ENCODE measurements at places on chromosomes 5 and 9.

- no peak for DNase-seq
These were observed 345.0 kb downstream of the DMAC1 start for GRCh38 chr9:7454624-7455023.

DNA sequence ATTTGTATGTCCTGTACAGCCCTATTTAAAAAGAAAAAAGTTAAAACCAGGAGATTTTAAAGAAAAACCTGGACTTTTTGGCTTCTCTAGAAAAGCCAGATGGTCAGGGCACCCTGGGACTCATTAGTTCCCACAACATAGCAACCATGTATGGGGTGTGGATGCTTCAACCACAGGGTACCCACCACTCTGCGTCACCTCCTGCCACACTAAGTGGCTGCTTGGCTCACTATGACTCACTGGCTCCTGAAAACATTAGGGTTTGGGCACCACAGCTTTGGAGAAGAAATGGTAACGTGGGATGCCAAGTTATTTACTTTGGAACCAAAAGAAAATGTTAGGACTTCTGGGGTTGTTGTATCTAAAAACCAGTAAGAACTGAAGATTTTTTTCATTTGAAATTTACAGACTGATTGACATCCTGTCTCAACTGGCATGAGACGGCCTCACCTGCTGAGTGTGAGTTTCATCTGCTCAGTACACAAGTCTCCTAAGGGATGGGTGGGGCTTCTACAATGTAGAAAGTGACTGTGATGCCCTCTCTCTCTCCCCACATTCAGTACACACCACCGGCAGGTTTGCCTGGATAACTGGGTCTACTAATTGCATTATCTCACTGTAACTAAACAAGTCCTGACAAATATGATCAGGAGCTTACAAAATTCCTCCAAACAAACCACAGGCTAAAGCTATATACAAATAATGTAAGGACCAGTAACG, 103.9 kb downstream of the ESM1 start:
- DNase-seq = no peak

DNA sequence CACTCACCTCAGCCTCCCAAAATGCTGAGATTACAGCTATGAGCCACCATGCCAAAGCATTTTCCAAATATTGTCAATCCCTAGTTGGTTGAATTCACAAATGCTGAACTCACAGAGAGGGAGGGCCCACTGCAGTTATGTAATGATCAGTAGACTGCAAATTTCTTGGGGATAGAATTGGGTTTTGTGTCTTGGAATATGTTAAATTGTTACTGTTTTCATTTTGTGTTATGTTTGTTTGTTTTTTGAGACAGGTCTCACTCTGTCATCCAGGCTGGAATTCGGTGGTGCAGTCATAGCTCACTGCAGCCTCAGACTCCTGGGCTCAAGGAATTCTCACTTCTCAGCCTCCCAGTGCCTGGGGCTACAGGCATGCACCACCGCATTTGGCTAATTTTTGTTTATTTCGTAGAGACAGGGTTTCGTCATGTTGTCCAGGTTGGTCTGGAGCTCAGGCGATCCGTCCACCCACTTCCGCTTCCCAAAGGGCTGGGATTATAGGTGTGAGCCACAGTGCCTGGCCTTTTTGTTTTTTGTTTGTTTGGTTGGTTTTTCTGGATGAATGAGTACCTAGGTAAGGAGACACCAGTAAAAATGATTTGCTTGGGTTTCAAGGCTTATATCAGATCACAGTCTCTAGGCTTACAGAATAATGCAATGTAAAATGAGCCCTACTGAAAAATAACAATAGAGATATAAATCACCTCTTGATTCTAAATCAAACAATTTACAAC, 31.5 kb upstream of the LMNB1 start:
- DNase-seq = no peak

DNA sequence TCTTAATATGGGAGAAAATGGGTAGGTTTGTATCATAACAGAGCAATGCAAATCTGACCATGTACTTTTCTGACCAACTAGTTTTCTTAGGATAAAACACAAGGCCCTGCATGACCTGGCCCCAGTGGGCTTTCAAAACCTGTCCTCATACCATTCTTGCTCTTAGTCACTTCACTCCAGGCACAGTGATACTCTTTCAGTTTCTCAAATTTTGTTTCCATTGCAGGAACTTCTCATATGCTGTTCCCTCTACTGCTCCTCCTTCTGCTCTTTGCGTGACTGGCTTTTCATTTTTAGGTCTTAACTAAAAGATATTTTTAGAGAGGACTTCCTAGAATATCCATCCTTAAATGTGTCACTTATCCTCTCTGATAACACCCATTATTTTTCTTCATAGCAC, 112.4 kb downstream of the INIP start:
- DNase-seq = no peak

DNA sequence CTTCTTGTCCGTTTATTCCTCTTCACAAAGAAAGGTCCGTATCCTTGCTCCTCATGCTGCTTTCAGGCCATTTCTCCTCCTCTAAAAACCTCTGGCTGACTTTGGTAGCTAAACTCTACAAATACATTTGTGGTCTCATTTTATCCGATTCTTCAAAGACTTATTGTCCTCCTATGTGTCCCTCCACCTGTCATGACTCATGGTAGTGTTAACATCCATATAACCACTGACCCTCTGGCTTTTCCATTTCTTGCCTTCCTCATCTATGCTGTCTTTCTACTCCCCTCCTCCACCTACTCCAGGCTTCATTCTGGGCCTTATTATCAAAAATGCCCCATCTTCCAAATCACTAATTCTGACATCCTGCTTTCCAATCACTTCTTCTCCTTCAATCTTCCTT, 4.1 kb upstream of the SEMA6A start:
- no peak for DNase-seq

DNA sequence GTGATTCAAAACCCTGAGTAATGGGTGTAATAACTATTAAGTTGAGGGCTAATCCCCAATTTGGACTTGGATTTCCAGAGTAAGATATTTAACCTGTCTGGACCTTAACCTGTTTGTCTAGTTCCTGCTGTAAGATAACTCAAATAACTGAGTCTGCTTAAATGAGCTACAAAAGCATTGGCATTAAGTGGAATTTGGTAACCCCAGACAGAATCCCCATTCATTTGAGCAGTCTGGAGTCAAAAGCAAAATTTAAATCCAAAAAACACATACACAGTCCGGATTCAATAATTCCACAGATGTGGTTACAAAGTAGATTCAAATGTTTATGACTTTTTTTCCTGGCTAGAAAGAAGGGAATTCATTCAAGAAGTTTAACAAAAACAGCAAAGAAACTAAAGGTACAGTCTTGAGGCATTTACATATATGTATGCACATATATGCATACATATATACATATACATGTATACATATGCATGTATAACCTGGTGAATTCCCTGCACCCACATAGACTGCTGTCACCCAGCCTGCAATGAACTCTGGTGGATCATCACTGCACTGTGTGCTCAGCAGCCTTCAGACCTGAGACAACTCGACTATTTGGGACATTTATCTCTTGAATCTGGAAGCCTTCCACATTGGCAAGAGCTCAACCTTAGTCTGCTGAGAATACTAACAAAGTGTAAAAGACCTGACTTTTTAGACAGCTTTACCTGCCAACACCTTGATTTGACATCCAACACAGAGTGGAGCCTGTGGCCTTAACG, 205.4 kb downstream of the LURAP1L start:
- no peak for DNase-seq

All from hematopoietic multipotent progenitor cell treated with erythropoietin and hydrocortisone succinate and interleukin-3 and kit ligand, for 15 days (in vitro differentiated cells).